ENCODE measurements at places on chromosomes 1 and 21. TPM values are rescaled to one million over a fixed set of nuclear protein-coding genes. Genes with fewer than 3 reads are reported as not detected.

The PLA2G2F gene
- total RNA-seq, result not detected

The RHBDL2 gene
- total RNA-seq, result 0.57 TPM

The FMN2 gene
- 5.4 TPM for total RNA-seq

The CIART gene
- 3.4 TPM for total RNA-seq

The TPTE gene
- total RNA-seq, result 1.1 TPM

The OR10Z1 gene
- total RNA-seq, result not detected

The CDK18 gene
- 0.22 TPM for total RNA-seq

The OR2AK2 gene
- not detected for total RNA-seq

The BLACAT1 gene
- total RNA-seq, result not detected

The ADAM30 gene
- not detected for total RNA-seq

The AMY2A gene
- total RNA-seq, result not detected

All from placental pericyte (primary cell).